HCEC 1CT (cell line): ENCODE measurements at places on chromosomes 6 and 20.
A peak's percentile ranks its signal among the peaks of the same experiment; 100 is the strongest.

- DNase-seq: no peak
These were observed 39.3 kb downstream of the ALDH8A1 start for GRCh38 chr6:134910593-134910935.

DNA sequence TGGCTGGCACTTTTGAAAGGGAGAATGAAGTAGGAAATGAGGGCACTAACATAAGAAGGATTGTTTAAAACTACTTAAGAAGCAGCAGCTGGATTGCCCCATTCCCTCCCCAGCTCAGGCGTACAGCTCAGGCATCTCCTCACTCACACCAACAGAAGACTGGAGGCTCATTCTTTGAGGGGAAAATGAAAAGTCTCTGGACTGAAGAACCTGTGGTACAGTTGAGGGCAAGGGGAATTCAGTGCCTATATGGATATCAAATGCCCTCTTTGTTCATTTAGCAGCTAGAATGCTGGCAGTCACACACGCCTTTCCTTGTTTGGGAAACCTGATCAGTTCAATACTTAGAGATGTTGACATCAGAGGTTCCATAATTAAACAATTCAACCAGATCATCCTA, 502.1 kb upstream of the SOX4 start:
- no peak for DNase-seq

DNA sequence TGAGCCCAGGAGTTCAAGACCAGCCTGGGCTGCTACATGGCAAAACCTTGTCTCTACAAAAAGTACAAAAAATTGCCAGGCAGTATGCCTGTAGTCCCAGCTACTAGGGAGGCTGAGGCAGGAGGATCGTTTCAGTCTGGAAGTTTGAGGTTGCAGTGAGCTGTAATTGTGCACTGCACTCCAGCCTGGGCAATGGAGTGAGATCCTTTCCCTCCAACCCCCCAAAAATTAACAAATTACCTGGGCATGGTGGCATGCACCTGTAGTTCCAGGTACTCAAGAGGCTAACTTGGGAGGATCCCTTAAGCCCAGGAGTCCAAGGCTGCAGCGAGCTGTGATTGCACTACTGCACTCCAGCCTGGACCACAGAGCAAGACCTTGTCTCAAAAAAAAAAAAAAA, 29.4 kb upstream of the GMPR start:
- DNase-seq: no peak

DNA sequence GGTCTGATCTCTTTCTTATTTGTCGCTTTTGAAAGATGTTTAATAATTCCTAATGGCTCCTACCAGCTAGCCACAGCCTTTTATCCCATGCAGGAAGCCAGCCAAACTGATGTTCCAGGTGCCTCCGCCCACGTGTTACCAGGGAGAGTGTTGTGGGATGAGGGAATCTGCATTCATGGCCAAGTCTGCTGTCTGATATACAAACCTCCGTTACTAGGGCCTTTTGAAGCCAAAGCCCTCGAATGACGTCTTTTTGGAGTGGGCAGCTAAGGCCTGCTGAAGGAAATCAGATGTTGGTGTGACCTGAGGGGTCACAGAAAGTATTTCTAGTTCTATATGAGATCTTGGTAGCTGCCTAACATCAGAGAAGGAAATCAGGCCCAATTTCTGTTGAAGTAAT, 21.3 kb downstream of the STK35 start:
- peak; percentile 20 for DNase-seq

- no peak for DNase-seq
These were observed 239.9 kb downstream of the HIVEP2 start for GRCh38 chr6:142705054-142705453.

DNA sequence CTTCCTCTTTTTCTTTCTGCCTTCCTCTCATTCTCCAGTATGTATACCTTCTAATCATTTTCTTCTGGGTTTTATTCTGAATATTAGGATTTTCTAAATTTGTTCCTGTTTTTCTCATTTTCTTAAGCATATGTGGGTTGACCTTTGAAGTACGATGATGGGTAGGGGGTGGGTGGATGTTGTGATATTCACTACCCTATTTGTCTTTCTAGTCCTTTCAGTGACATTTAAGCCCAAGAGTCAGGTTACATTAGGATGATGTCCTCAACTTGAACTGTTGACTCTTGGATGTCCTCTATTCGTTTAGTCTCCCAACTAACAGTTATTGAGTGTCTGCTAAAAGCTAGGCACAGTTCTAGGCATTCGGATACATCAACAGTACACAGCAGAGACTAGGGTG, 7.3 kb downstream of the ABT1 start:
- no peak for DNase-seq

DNA sequence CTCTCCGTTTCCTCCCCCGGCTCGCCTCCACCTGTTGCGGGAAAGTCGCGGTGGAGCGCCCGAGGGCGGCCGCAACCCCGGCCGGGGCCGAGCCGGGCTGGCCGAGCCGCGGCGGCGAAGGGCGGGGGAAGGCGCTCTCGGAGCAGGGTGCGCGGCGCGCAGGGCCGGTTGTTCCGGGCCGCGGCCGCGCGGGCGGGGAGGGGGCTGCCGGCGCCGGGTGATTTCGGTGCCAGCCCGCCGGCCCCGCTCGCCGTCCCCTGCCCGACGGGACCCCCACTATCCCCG, 235 bp downstream of the MAP7 start:
- no peak for DNase-seq

DNA sequence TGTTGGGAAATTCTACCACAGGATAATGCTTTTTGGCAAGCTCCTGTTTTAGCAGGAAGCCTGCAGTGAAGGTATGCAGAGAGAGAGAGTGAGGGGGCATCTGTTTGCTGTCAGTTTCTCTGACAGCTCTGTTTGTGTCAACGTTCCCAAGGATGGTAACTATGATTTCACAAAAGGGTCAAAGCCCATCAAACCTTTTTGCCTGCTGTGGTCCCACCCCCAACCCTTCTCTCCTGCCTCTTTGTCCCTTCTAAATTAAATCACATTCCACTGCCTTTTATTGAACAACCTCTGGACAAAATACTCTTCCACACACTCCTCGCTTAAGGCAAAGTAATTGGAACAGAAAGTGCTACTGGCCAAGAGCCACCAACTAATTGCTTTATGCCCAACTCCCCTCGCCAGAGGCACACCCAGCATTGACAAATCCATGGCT, 128.3 kb downstream of the TSHZ2 start:
- DNase-seq: no peak

- DNase-seq: peak; percentile 39
These were observed 133.4 kb upstream of the KCNG1 start for GRCh38 chr20:51156041-51156982.

DNA sequence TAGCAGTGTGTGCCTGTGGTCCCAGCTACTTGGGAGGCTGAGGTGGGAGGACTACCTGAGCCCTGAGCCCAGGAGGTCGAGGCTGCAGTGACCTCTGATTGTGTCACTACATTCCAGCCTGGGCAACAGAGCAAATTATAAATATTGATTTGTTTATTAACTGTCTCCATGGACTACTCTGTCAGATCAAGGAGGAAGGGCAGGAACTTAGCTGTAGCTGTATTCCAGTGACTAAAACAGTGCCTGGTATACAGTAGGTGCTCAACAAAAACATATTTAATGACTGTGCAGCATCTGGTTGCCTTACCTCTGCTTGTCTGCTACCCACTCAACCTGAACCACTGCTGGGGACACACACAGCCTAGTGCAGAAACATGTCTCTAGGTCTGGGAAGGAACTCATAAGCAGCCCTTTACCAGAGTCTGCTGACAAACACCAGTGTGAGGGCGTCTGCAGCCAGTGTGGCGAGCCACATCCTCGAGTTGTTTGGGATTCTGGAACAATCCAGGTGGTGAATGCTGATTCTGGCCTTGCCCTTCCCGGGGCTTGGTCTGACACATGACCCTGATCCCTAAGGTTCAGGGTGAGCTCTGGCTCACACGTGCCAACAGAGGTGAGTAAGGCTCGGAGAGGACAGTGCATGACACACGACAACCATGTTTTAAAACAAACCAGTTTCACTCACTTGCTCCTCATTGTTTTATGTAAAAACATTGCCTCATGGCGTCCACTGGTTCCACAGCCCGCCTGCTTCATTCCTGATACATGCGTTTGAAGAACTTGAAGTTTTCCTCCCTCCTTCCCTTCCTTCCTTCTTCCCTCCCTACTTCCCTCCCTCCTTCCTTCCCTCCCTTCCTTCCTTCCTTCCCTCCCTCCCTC, 117.9 kb upstream of the ZNF217 start:
- DNase-seq: no peak

GRCh38 chr6:28982476-28983266, 22.4 kb downstream of the ZNF311 start:
- peak; percentile 75 for DNase-seq

GRCh38 chr20:49872056-49872455, 43.3 kb downstream of the SPATA2 start:
- DNase-seq: no peak

GRCh38 chr6:149473080-149474052, 11.4 kb downstream of the ZC3H12D start:
- no peak for DNase-seq

- DNase-seq: no peak
These were observed 695.0 kb upstream of the GJE1 start for GRCh38 chr6:141437685-141438084.

GRCh38 chr6:116564921-116565872, 6.1 kb upstream of the RWDD1 start:
- no peak for DNase-seq

- DNase-seq: no peak
These were observed 45.2 kb downstream of the SPTLC3 start for GRCh38 chr20:13054011-13054410.

DNA sequence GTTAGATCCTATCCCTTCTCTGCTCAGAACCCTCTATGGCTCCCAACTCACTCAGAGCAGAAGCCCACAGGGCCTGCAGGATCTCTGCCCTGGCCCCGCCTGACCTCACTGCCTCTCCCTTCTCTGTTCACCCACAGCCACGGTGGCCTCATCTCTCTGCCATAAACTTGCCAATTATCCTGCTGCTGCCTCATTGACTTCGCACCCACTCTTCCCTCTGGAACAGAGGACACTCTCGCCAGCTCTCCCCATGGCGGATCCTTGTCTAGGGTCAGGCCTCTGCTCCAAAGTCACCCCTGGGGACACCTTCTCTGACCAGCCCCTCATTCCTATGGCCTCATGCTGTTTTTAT, 86.4 kb downstream of the CEBPB start:
- no peak for DNase-seq

GRCh38 chr6:80667006-80667405, 560.5 kb downstream of the BCKDHB start:
- no peak for DNase-seq

DNA sequence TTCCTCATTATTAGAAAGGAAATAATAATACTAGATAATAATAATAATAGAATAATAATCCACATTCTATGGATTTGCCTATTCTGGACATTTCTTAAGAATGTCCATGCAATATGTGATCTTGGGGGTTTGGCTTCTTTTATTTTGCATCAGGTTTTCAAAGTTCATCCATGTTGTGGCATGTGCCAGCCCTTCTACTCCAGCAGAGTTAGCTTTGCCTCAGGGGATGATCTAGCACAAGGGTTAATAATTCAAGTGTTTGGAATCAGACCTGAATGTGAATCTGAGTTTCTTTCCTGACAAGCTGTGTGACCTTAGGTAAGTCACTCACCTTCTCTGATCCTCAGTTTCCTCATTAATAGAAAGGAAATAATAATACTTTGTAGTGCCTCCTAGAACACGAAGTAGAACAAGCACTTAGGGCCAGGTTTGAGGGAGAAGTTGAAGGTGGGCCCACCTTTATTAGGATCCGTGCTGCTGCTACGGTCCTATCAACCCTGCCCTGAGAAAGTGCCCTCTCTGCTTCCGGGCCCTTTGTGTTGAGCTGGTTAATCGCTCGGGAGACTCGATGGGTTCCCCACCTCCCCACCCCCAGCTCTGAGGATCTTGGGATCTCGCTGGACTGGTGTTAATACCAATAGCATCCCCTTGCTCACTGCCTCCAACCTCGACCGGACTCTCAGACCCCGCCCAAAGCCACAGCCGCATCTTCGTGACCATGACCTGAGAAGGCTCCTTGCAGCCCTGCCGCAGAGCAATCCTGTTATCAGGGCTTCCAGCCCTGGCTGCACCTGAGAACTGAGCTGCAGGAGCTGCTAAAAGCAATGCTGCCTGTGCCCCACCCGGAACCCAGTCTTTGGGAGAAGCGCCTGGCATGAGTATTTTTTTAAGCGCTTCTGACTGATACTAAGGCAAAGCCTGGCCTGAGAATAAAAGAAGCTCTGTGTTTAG, 26.9 kb downstream of the RBM38 start:
- DNase-seq: no peak

- DNase-seq: no peak
These were observed 222.6 kb upstream of the CEP162 start for GRCh38 chr6:84450018-84450417.
